ENCODE measurements at places on chromosomes 12 and 14. TPM values are rescaled to one million over a fixed set of nuclear protein-coding genes. Genes with fewer than 3 reads are reported as not detected.
A peak's percentile ranks its signal among the peaks of the same experiment; 100 is the strongest.

FOXG1 gene
- 0.29 TPM for total RNA-seq

SMCO2 gene
- 0.80 TPM for total RNA-seq

- H3K27me3 ChIP-seq = no peaks in the 10 kb centered on the region
- DNase-seq = no peak
These were observed 56.3 kb downstream of the SPPL3 start for GRCh38 chr12:120847814-120848213.

DNA sequence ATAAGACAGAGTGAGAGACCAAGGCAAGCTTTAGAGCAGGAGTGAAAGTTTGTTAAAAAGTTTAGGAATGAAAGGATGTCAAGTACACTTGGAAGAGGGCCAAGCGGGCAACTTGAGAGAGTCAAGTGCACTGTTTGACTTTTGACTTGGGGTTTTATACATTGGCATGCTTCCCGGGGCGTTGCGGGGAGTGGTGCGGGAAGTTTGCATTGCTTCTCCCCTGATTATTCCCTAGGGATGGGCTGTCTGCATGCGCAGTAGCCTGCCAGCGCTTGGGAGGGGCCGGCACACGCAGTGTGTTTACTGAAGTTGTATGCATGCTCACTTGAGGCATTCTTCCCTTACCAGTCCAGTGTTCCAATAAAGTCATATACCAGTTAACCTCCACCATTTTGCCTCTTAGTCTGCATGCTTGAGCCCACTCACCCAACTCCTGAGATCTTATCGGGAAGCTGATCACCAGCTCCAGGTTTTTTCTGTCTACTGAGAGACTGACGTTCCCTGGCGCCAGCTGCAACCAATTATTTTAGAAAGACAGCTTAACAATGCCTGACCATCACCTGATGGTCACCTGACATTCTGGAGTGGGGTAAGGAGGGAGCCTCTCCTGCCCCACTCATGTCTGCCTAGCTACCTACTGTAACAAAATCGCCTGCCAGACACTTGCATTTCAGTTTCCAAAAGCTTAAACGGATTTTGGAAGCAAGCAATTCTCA is 53.2 kb downstream of the DACT1 start:
- H3K27ac ChIP-seq = no peak overlapping the region
- DNase-seq = peak; percentile 29
- H3K4me3 ChIP-seq = no peak overlapping the region
- no peaks in the 10 kb centered on the region for H3K36me3 ChIP-seq
- H3K4me1 ChIP-seq = no peaks in the 10 kb centered on the region
- no peaks in the 10 kb centered on the region for H3K27me3 ChIP-seq

GRCh38 chr14:101025696-101026095 is 122.2 kb upstream of the RTL1 start:
- H3K36me3 ChIP-seq = no peaks in the 10 kb centered on the region
- no peak overlapping the region for H3K4me3 ChIP-seq
- H3K27ac ChIP-seq = no peak overlapping the region
- no peak for DNase-seq
- no peaks in the 10 kb centered on the region for H3K4me1 ChIP-seq
- H3K27me3 ChIP-seq = no peaks in the 10 kb centered on the region

DNA sequence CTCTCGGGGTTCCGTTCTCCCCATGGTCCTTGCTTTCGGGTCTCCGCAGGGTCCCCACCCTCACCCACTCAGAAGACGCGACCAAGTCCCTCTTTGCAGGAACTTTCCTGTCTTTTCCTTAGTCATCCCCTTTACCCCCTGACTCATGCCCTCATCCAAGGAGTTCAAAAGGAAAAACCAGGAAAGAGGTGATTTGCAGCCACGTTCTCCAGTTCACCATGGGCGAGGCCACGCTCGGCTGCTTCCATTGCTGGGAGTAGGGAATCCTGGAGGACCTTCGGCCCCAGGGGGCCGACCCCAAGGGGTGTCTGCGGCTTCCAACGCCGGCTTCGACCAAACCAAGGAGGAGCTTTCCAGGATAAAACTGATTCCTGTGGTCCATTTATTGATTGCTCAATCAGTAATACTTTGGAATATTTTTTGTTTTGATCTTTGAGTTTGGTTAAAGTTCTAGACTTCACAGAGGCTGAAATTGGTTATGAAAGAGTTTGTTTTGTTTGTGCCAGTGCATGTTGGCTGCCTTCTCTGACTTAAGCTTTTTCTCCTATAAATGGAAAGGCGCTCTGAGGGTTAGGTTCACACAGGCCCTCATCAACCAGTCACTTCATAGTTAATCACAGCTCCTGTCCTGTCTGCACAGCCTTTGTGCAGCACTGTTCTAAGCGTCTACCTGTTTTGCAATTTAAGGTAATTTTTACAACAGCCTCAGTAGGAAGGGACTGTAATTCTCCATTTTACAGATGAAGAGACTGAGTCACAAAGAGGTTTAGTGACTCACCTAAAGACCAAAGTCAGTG is 827 bp downstream of the ALDH2 start:
- no peaks in the 10 kb centered on the region for H3K27me3 ChIP-seq
- peak overlapping the region; percentile 70 for H3K4me3 ChIP-seq
- H3K4me1 ChIP-seq = peaks cover 8% of the 10 kb centered on the region
- no peaks in the 10 kb centered on the region for H3K36me3 ChIP-seq
